HT1080 (cell line): ENCODE measurements at places on chromosomes 6 and 20. TPM values are rescaled to one million over a fixed set of nuclear protein-coding genes. Genes with fewer than 3 reads are reported as not detected.

- DNase-seq = no peak
Measured at GRCh38 chr20:44464514-44464913, 11.2 kb upstream of the TTPAL start.

- DNase-seq = no peak
Measured at GRCh38 chr20:51064137-51064536, 41.2 kb upstream of the KCNG1 start.

DNA sequence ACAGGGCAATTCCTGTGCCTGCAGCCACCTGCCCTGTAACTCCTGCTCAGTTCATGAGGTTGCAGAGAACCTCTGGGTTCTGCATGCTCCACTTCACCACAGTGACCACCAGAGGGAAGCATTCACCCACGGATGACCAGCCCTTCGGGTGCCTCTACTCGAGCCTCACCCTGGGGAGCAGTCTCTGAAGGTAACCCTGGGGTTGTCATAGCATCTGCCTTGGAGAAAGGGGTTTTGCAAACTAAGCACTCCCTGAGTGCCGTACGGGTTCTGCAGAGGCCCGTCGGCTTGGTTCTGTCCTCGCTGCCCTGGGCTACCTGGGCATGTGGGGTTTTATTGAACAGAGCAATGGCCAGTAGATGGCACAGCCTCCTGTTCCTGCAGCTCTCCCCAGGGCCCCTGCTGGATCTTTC lies 10.2 kb upstream of the CST5 start:
- peak; percentile 23 for DNase-seq

GRCh38 chr6:5025911-5026819 lies 22.3 kb upstream of the RPP40 start:
- DNase-seq = no peak

DNA sequence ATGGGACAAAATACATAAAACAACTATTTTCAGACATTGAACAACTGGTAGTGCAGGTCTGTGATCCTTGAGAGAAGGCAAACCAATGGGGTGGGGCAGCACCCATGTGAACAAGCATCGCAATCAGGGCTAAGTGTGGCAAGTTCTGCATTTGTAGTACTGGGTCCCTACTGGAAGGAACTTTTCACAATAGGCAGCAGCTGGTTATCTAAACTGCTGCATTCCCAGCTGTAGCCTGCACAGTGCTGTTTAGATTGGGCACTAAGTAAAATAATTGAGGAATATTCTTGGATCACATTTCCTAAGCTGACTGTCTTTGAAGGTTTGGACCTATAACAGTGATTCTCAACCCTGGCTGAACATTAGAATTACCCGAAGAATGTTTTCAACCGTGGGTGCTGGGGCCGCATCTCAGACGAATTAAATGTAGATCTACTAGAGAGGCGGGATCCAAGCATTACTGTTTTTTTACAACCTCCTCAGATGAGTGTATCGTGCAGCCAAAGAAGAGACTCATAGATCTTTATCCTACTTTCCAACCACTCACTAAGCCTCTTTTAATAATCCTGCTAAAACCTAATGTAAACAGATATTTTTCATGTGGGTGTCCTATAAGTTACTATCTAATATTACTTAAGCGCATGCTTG lies 12.4 kb upstream of the MAP3K4 start:
- DNase-seq = no peak

- DNase-seq = no peak
Measured at GRCh38 chr6:4128748-4129147, 6.6 kb downstream of the ECI2 start.

- no peak for DNase-seq
Measured at GRCh38 chr20:57756921-57757320, 47.1 kb upstream of the PMEPA1 start.

DNA sequence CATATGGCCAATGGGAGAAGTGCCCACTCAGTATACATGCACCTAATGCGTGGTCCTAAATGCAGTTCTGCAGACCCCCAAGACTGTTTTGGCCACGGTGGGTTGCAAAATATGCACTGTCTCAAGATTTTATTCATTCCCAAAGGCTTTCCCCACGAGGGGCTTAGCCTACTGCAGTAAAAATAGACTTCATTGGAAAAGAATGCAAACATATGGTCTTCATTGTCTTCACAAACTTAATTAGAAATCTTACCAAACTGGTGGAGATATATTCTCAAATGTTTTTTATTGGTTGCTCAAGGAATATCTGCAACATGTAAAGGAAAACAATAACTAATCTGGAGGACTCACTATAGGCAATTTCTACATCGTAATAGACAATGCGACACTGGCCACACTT lies 31.6 kb upstream of the PRL start:
- no peak for DNase-seq

DNA sequence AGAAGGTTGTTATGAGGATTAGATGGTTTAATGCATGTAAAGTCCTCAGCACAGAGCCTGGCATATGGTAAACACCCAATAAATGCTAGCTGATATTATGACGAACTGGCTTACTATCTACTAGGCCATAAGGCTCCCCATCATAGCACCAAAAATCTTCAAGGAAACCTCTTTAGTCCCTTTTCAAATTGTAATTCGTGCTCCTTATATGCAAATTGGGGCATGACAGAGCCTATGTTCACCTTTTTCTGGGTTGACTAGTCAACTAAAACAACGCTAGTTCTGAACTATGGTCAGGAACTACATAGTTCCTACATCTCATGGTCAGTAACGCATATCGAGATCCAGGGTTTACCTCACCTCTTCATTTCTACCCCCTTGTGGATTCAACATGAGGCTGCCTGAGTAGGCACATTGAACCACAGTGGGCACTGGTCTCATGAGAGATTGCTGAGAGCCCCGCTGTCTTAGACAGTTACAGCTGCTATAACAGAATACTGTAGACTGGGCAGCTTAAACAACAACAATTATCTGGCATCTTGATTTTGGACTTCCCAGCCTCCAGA lies 97.2 kb upstream of the TNFAIP3 start:
- DNase-seq = no peak

DNA sequence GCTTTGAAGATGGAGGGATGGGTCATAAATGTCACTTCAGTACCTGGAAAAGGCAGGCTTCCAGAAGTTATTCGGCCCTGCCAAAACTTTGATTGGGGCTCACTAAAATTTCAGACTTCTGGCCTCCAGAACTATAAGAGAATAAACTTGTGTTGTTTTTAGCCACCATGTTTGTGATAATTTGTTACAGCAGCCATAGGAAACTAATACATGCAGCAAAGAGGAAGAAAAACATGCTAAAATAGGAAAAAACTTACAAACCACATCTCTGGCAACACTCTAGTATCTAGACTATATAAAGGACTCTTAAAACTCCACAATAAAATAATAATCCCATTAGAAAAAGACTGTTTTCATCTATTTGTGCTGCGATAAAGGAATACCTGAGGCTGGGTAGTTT lies 9.5 kb downstream of the ADAT2 start:
- no peak for DNase-seq

DNA sequence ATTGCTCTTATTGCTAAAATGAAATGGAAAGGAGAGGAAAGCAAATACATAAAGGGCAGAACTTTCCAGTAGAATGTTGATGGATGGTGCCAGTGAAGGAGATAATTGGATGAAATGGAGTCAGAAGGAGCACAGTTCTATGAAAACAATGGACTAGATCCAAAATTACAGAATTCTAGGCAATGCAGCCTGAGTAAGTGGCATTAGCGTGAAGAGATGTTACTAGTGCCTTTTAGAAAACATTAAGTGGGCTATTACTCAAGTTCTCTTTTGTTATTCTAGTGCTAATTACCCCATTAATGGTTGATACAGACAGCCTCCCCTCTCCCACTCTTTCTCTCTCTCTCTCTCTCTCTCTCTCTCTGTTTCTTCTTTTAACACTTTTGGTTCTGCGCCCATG lies 209.5 kb upstream of the RGS17 start:
- no peak for DNase-seq

GRCh38 chr6:14016432-14016831 lies 91.7 kb downstream of the RNF182 start:
- DNase-seq = no peak

DNA sequence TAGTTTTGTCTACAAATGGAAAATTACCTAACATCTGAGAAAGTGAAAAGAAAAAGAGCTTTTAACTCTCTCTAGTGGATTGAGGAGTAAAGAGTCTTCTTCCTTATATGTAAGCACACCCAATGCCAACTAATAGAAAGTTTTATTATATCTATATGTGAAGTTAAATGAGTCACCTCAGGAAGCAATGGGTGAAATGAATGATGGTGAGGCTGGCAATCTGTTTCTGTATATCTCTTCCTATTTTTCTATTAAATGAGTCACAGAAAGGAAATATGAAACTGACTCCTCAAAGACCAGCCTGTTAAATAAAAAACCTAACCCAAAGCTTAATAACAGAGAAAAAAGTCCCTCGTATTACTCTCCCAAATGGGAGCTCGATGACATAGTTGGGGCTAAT lies 71.3 kb downstream of the OTOR start:
- peak; percentile 64 for DNase-seq

The KIF25 gene
- total RNA-seq = not detected in 2 replicates

The FOXC1 gene
- 6.5 and 10.3 TPM in 2 replicates for total RNA-seq

The LY6G5C gene
- total RNA-seq = 0.47 and 3.6 TPM in 2 replicates

The TAAR9 gene
- total RNA-seq = not detected in 2 replicates
